ENCODE measurements at places on chromosomes 11 and 22.
A peak's percentile ranks its signal among the peaks of the same experiment; 100 is the strongest.

GRCh38 chr11:72812604-72812966, 1.6 kb upstream of the ATG16L2 start:
- no peak for DNase-seq

- no peak for DNase-seq
Observed at GRCh38 chr22:39240831-39241793, 3.7 kb downstream of the PDGFB start.

DNA sequence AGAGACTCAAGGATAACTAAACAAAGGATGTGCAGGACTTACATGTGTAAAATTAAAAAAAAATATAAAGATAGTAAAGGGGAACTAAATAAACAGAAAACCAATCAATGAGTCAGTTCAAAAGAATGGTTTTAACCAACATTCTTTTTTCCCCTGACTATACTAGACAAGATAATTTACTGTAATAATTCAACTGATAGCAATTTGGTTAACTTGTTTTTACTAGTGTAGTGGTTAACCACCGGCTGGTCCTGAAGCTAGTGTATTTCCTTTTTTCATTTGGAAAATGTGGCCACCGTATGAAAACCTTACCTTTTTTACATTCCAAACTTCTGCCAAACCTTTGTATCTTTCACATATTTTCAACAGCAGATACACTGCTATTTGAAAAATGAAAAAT, 123.1 kb downstream of the ARHGAP42 start:
- no peak for DNase-seq

GRCh38 chr11:95547186-95547585, 242.4 kb downstream of the FAM76B start:
- no peak for DNase-seq

- DNase-seq: peak; percentile 50
Observed at GRCh38 chr11:72721689-72722049, 30.5 kb downstream of the ARAP1 start.

DNA sequence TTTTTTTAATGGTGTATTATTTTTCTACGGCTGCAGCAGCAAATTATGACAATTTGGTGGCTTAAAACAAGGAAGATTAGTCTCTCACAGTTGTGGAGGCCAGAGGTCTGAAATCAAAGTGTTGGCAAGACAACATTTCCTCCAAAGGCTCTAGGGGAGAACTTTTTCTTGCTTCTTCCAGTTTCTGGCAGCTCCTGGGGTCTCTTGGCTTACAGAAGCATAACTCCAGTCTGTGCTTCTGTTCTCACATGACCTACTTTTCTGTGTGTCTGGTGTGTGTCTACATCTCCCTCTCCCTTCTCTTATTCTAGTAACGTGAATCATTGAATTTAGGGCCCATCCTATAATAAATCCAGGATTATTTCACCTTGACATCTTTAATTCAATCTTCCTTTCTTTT, 551.9 kb upstream of the LUZP2 start:
- DNase-seq: no peak

GRCh38 chr11:108541531-108541930, 43.3 kb upstream of the POGLUT3 start:
- no peak for DNase-seq

GRCh38 chr11:70250876-70251658, 19.4 kb upstream of the PPFIA1 start:
- DNase-seq: no peak

DNA sequence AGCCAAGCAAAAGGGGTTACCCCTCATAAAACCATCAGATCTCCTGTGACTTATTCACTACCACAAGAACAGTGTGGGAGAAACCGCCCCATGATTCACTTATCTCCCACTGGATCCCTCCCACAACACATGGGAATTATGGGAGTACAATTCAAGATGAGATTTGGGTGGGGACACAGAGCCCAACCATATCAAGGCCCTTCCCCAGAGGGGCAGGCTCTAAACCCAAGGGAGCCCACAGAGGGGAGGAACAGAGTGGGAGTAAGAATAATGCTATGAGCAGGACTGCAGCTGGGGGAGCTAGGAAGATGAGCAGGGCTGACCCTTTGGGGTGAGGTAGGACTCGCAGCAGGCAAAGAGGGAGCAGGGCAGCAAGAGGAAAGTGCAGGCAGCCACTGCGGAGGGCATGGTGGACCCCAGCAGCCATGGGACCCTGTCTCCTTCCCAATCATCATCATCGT, 59.3 kb downstream of the CD82 start:
- no peak for DNase-seq
